Renal pelvis (tissue), 12 donors: ENCODE measurements at places on chromosomes 4 and X.

DNA sequence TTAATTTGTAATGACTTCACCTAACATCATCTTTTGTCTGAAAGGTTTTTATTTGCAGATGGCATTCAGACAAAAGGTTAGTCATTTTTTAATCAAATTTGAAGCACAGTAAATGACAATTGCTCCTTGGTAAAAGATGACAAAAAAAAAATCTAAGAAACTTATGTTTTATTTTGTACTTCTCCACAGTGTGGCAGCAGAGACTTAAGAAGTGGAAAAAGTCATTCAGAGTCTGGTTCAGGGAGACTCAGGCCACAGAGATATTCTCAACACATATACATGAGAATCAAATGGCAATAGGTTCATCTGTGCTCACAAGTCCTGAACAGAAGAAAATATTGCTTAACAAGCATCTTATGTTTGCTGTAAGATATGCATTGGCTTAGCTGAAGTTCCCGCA lies 436.2 kb downstream of the KCNIP4 start:
- peak; percentile 34 for DNase-seq

DNA sequence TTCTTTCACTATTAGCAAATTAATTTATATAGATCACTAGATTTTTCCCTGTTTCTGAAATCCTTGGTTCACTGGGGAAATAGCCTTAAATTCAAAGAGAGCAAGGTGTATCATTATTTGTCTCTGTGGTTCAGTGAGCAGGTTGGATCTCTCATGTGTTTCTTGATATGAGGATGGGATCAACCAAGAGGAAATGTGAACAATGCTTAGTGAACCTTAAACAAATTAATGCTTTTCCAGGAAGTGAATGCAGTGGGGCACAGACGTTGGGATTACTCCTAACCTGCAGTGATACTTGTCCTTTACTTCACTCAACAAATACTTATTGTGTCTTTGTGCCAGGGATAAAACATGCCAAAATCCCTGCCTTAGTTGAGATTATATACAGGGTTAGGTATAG lies 193.2 kb downstream of the SHROOM3 start:
- DNase-seq: no peak

GRCh38 chr4:74873545-74874301 lies 59.2 kb upstream of the PARM1 start:
- no peak for DNase-seq

GRCh38 chr4:7279902-7280301 lies 87.6 kb downstream of the SORCS2 start:
- no peak for DNase-seq

DNA sequence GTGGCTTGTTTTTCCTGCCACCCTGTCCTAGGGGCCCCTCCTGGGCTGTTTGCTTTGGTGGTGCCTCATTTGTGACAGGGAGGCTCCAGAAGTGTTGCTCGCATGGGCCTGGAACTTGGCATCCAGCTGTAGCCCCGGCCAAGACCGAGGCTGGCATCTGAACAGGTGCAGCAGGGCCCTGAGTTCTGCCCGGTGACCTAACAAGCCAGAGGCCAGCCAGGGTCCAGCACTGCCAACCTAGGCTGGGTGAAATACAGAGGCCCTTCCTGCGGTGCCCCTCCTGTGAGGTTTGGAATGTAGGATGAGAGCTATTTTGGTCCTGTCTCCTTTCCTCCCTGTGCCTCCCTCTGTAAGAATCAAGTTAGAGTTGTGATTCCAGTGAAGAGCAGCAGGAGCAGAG lies 58.5 kb downstream of the STARD8 start:
- no peak for DNase-seq

DNA sequence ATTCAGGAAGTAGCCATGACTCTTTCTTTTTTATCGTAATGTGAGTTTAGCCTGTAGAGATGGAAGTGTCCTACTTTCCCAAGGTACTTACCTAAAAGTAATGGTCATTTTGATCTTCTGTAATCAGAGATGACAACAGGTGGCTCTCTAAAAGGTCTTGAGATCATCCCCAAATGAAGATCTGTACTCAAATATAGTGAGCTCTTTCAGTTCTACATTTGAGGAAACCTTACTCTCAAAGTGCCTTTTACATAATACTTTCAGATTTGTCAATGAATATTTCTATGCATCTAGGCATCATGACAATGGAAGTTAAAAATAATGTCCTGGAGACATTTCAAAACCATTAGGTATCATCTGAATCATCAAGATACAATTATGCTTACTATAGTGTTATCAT lies 17.2 kb upstream of the MND1 start:
- no peak for DNase-seq

- DNase-seq: no peak
Observed at GRCh38 chr4:139904406-139904805, 238.8 kb downstream of the MGST2 start.

DNA sequence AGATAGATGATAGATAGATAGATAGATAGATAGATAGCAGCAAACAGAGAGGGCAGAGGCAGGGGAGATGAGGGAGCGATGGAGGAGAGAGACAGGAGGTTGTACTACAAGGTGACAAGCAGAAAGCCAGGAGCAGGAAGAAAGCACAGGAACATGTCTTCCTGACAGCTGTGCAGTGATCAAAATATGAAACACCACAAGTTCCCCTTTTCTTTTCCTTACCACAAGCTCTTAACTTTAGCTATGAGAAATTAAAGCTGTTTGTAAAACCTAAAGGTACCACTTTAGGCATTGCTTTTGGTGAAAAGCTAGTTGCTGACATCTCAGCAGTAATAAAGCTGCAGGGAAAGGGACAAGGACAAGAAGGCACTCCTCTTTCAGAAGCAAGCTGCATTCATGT lies 9.1 kb upstream of the MAGED4B start:
- DNase-seq: no peak
